Vagina (tissue), 2 donors: ENCODE measurements at places on chromosomes 2 and 18. TPM values are rescaled to one million over a fixed set of nuclear protein-coding genes. Genes with fewer than 3 reads are reported as not detected.

GRCh38 chr2:101064868-101065549 is 62.9 kb downstream of the RPL31 start:
- peak overlapping the region; percentile 30 for H3K27ac ChIP-seq
- H3K4me1 ChIP-seq, result peaks cover 18% of the 10 kb centered on the region
- no peak overlapping the region for H3K4me3 ChIP-seq
- DNase-seq, result no peak

DNA sequence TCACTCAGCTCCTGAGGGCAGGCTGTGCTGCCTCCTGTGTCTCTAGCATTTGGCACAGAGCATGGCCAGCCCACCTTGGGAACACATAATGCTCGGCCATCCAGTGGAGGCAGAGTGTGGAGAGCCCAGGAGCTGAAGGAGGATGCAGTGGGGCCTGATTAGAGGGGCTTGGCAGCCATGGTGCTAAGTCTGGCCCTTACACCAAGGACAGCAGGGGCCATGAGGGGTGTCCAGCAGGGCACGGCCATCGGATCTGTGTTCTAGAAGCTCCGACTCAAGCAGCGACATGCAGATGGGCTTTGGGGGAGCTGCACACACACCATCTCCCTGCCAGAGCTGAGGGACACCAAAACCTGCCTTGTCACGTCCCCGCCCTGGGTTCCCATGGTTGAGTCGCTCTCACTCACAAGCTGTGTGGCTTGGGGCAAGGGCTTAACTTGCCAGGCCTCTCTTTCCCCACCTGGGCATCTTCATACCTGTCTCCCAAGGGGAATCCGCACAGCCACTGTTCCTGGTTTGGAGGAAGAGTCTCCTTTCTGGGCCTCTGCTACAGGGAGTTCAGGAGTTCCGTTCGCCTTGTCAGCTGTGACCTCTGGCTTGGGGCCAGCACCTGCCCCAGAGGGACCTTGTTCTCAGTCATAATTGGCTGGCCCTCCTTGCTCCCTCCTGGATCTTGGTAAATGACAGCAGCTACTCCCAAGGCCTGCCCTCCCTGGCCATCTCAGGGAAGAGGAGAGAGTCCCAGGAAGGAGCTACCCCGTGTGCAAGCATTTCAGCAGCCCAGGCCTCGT is 1.3 kb upstream of the TOGARAM2 start:
- H3K36me3 ChIP-seq, result no peaks in the 10 kb centered on the region
- H3K27ac ChIP-seq, result no peak overlapping the region
- H3K4me3 ChIP-seq, result no peak overlapping the region
- DNase-seq, result no peak

- DNase-seq, result no peak
- H3K4me1 ChIP-seq, result no peaks in the 10 kb centered on the region
- H3K27me3 ChIP-seq, result no peaks in the 10 kb centered on the region
- no peak overlapping the region for H3K4me3 ChIP-seq
These were observed 32.6 kb upstream of the SPAG16 start for GRCh38 chr2:213251618-213252017.

GRCh38 chr18:34787931-34788532 is 77.9 kb downstream of the DTNA start:
- no peaks in the 10 kb centered on the region for H3K27me3 ChIP-seq
- no peak overlapping the region for H3K27ac ChIP-seq
- no peak overlapping the region for H3K4me3 ChIP-seq
- no peak for DNase-seq

DNA sequence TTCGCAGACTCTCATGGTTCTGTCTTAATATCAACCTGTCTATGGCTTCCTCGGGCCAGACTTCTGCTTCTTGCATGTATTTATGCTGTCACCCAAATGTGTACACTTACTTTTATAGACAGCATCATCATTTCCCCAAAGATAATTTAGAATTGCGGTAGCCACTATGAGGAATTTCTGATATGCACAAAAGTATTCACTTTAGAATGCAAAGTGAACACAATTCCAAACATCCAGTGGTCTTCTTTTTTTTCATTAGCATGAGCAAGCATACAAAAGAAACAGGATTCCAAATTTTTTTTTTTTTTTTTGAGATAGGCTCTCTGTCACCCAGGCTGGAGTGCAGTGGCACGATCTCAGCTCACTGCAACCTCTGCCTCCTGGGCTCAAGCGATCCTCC is 21.0 kb upstream of the MCFD2 start:
- no peaks in the 10 kb centered on the region for H3K36me3 ChIP-seq
- no peaks in the 10 kb centered on the region for H3K27me3 ChIP-seq
- no peak overlapping the region for H3K27ac ChIP-seq
- H3K4me3 ChIP-seq, result no peak overlapping the region

DNA sequence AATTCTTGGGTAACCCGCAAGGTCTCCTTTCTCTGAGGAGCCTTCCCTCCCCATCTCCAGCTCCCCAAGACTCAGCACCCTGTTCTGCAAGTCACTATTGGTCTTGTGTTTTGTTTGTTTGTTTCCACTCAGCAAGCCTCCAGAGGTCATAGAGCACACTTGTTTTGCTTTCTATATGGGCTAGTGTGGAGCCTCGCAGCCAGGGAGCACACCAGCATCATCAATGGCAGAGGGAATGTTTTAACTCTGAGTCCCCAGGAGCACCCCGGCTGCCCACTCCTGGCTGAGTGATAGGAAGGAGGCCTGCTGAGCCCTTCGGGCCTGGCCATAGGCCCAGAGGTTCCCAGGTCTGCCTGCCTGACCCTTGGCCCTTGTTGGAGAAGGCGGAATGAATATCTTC is 36.6 kb downstream of the GLI2 start:
- DNase-seq, result no peak
- H3K4me3 ChIP-seq, result no peak overlapping the region
- H3K27me3 ChIP-seq, result no peaks in the 10 kb centered on the region
- peak overlapping the region; percentile 57 for H3K27ac ChIP-seq
- H3K36me3 ChIP-seq, result no peaks in the 10 kb centered on the region
- peaks cover 22% of the 10 kb centered on the region for H3K4me1 ChIP-seq

Gene RTP5
- total RNA-seq, result not detected

Gene MYO3B
- 0.49 TPM for total RNA-seq

Gene SYT4
- 4.7 TPM for total RNA-seq

Gene ESPNL
- 0.74 TPM for total RNA-seq
